ENCODE measurements at places on chromosomes 5 and 9.

DNA sequence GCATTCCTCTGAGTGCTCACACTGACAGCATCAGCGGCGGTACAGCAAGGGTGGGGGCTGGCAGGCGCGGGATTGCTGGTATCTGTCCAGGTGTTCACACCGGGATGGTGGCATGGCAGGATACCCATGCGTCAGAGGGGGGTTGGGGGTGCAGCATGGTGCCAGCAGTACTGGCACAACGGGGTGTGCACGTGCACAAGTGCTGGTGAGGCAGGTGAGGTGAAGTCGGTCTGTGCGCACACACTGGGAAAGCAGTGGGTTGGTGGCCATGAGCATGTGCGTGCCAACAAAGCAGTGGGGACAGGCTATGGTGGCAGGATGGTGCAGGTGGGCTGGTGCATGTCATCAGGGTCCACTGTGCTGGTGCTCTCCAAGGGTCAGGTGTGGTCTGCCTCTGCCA is 819.6 kb upstream of the EDIL3 start:
- DNase-seq = no peak

DNA sequence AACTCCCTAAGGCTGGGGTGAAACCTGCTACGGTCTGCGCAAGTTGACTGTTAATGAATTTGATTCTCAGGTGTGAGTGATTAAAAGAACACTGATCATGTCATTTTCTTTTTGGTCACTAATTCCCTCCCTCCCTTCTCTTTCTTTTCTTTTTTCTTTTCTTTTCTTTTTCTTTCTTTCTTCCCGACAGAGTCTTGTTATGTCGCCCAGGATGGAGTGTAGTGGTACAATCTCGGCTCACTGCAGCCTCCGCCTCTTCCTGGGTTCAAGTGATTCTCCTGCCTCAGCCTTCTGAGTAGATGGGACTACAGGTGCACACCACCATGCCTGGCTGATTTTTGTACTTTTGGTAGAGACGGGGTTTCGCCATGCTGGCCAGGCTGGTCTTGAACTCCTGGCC is 2.6 kb downstream of the ANXA1 start:
- no peak for DNase-seq

- no peak for DNase-seq
These were observed 13.2 kb downstream of the MRPL41 start for GRCh38 chr9:137564817-137565411.

GRCh38 chr5:119072496-119072895 is 1.6 kb downstream of the DMXL1 start:
- no peak for DNase-seq

DNA sequence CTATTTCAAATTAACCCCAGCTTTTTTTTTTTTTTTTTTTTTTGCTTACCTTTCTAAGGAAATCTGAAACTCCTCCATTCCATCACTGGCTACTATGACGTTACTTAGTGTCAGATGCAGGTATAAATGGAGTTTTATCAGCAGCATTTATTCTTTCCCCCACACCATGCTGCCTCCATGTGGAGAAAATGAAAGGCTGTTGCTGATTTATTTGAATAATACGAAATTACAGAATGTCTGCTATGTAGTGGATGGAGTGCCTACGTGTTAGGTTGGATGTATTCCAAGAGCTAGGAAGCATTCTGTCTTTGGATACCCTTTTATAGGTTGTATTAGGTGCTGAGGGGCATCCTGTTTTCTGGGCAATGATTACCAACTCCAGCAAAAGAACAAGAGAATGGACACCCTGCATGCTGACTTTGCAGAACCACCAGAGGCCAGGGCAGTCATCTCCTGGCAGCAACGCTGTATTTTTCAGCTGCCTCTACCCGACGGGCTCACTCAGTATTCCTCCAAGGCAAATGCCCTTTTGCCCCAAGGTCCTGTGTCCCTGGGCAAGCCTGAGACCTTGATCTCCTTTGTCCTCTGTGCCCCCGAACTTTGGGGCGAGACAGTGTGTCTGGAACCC is 199.5 kb downstream of the ALDH1A1 start:
- no peak for DNase-seq

DNA sequence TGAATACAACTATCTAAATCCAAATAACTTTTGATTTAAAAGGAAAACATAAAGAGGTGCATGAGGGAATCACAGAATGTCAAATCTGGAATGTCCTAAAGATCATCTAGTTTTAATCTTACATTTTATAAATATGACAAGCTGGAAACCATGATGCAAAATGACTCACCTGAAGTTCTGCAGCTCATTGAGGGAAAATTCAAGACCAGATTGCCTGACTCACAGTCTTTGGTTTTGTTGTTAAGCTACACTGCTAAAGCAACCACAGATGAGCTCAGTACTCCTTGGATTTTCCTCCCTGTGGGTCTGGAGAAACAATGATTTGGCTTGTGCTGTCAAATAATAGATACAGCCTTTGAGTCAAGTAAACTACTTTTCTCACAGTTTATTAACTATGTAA is 19.1 kb upstream of the EDIL3 start:
- DNase-seq = no peak

DNA sequence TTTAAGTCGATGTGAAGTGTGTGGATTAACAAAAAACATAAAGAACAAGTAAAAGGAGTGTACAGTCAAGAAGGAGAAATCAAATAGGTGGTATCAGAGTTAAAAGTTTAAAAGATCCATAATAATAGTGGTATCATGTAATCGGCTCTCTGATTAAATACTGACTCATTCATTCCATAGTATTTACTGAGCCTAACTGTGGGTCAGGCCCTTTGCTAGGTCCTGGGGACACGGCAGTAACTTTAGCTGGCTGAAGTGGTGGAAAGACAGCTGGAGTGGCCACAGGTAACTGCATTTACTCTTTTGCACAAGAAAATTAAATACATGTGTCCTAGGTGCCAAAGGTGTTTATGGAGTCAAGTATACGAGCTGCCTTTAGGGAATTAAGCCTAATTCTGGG is 124.0 kb downstream of the GNAQ start:
- DNase-seq = no peak

- DNase-seq = no peak
These were observed 1052.3 kb downstream of the PTPRD start for GRCh38 chr9:9560382-9561035.

GRCh38 chr5:37417347-37417746 is 38.2 kb downstream of the WDR70 start:
- DNase-seq = no peak

Data from stimulated activated CD8-positive, alpha-beta memory T cell treated with anti-CD3 and anti-CD28 coated beads, Interleukin-15, amount 100 ng/mL, for 1 hour (primary cell).